SW480 (cell line): ENCODE measurements at places on chromosomes 7 and 10.

DNA sequence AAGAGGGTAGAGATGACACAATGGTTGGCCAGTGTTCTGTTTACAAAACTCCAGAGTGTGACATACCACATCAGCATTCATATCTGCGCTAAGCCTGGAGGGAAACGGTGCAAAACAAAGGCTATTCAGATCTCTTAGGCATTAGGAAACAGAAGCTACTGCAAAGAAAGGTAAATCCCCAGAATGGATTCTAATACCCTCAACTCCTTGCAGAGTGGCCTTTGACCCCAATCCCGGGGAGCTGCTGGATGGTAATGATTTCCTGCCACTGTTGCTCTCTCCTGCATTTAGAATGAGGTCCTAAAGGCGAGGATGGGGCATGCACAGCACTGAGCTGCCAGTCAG is 65.2 kb downstream of the AOAH start:
- peak; percentile 74 for DNase-seq

DNA sequence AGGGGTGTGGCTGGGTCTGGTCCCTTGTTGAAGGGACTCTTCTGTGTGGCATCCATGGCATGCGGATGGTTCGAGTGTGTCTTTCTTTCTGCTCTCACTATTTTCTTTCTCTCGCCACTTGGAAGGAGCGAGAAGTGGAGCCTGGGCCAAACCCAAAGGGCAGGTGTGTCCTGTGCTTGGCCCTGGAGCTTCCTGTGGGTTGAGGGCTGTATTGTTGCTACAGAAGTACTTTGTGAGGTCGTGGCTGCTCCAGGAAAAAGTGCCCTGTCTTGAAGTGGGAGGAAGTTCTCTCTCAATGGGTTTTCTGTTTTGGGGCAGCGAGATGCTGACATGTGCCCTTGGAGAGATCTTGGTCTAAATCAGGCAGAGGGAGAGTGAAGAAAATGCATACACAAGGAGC is 72.0 kb downstream of the DOCK1 start:
- no peak for DNase-seq

DNA sequence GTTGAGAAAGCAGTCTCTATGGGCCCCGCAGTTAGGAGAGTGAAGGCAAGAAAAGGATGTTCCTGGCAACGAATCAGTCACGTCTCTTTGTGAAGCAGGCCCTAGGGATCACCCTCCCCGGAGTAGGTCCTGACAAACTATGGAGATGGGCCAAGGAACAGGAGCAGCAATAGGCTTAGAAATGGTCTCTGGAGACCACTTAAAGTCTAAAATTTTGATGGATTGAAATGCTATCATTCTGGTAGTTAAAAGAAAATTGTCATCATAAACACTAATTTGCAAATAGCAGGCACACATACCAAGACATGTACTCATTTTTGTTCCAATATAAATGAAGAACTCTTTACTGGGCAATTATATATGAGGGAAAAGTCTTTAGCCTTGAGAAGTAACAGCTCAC is 123.5 kb downstream of the ITGB8 start:
- no peak for DNase-seq

- no peak for DNase-seq
Observed at GRCh38 chr10:5561704-5562645, 37.2 kb downstream of the CALML3 start.

DNA sequence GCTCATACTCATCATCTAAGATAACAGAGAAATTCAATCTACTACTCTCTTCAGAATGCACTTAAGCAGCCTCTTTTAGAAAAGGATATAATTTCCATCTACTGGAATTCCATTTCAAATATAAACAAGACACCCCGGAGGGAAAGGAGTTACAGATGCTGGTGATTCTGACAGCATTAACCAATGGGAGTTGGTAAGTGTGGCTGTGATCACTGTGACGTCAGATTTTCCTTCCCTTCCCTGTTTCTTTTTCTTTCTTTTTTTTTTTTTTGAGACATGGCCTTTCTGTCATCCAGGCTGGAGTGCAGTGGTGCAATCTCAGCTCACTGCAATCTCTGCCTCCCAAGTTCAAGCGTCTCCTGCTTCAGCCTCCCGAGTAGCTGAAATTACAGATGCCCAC is 106.6 kb downstream of the ACTR3B start:
- DNase-seq = no peak

DNA sequence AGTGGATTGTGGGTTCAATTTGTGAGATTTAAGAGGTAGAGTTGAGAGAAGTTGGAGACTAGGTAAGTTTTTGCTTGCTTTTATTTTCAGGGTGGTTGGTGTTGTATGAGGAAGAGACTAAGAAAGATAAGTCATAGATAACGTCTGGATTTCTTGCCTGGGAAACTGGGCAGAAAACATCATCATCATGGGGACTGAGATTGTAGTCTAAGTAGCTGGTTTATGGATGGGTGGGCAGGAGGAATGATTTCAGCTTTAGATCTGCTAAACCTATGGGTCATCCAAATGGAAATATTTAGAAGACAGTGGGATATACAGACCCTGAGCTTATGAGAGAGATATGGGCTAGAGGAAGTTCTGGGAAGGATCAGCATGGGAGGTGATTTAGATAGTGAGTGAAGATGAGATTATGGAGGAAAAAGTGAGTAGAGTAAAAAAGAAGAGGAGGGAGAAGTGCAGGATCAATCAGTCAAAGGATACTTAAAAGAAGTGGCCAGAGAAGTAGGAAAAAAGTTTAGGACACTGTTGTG is 169.8 kb downstream of the WNT2 start:
- no peak for DNase-seq

DNA sequence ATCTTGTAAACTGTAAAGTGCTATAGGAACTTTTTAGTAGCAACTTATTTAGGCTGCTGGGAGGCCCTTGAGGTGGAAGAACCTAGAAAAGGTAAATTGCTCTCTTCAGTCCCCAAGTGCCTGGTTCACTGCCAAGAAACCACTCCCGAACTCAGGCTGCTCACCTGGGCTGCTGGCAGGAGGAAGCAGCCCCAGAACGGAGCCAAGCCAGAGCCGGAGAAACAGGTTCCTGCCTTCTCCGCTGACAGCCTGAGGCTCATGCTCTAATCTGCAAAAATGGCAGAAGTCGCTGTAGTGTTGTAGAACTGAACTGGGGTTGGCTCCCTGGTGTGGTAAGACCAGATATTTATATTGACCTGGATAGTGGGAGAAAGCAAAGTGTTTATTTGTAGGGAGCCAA is 136.0 kb downstream of the CUL2 start:
- DNase-seq = no peak

- peak; percentile 79 for DNase-seq
Observed at GRCh38 chr7:43553999-43554398, 28.9 kb upstream of the STK17A start.

DNA sequence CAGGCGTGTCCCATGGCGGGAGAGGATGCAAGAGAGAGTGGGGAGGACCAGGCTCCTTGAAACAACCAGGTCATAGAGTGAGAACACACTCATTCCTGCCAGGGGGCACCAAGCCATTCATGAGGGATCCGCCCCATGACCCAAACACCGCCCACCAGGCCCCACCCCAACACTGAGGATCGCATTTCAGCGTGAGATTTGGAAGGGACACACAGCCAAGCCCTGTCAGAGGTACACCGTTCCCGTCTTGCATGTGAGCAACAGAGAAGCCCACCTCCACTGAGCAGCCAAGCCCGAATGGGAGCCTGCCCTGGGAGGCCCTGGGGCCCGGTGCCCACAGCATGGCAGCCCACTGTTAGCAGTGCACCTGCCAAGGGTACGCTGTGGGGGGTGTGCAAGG is 7.9 kb upstream of the ARPC1B start:
- no peak for DNase-seq

DNA sequence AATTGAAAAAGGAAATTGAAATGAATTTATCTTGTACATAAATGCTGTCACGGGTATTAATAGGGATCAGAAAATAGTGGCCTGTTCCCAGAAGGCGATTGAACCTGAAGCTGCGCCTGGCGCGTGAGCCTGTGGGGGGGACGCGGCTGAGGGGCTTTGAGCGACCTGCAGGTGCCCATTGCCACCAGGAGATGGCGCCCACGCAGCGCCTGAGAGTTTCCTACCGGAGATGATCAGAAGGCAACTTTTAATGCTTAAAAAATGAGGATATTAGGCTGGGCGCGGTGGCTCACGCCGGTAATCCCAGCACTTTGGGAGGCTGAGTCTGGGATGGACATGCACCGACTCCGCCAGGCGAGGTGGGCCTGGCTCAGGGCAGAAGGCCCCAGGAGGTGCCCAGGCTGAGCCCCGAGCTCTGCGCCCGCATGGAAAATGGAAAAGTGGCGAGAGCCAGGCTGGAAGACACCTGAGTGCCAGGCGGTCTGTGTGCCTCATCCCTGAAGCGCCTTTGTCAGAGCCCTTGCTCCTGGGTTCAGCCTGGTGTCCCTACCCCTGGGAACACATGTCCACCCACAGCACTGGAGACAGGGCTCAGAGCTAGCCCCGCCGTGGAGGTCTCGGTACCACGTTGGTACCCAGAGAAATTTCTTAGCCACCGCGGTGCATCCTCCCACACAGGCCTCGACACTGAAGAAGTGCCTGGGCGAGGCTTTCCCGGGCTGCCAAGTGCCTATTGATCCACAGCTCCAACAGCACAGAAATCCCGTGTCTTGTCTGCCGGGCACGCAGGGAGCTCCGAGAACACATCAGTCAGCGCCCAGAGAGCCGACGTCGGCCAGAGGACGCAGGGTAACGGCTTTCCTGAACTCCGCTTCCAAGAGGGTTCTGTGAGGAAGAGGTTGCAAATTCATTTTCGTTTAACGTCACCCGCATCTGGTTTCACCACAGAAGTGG is 117.4 kb downstream of the INPP5A start:
- peak; percentile 40 for DNase-seq

DNA sequence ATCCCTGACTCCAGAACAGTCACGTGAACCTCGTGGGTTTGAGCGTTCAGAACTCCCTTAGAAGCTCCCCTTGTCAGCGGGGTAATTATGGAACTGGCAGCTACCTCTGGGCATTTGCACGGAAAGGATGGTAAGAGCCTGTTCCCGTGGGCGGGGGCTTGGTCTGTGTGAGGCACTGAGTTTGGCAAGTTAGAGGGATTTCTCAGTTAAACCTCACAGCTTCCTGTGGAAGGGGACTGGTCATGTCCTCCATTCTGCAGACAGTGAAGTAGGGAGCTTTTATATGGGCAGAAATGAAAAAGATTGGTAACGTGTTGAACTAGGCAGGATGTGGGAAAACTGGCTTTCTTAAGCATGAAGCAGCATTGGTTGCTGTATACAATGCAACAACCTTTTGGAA is 16.0 kb downstream of the PALD1 start:
- no peak for DNase-seq

DNA sequence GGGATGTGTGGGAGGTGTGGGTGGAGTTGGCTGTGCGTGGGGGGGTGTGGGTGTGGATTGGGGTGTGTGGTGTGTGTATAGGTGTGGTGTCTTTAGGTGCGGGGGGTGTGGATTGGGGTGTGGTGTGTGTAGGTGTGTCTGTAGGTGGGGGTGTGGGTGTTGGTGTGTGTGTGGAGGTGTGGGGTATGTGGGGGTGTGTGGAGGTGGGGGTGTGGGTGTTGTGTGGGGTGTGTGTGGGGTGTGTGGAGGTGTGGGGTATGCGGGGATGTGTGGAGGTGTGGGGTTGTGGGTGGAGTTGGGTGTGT is 33.9 kb downstream of the SPDYE17 start:
- DNase-seq = no peak

DNA sequence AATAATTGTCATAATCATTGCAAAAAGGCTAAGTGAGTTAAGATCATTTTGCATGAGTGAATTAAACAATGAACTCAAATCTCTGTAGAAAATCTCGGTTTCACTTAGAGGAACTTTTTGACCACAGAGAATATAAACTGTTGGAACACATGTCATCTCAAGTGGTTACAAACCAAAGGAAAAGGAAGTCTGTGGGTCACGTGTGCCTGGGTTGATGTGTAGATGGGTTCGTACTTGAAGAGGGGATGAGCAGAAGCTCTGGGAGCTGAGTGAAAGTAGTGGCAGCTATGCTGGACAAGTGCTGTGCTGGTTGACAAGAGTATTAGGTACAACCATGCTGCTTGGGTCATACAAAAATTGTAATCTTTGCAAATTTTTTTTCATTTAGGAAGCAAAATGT is 35.0 kb downstream of the GLRX3 start:
- no peak for DNase-seq

DNA sequence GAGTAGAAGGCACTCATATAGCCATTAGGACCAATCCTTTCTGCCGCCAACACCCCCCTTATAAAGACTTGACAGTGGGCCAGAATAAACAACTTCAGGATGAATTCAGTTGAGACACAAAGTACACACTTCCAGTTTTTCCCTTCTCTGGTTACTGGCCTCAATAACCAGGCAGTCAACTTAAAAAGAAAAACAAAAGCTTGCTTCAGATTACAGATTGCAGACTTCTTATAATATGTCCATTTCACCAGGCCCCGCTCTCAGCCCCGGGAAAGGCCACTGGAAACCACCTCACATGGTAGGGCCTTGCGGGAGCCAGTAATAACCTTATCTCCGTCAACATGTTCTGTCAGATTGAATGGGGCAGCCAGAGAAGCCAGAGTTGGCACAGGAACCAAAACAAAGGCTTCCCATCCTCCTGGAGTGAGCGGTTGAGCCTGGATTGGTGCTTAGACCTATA is 108.8 kb downstream of the EGFR start:
- DNase-seq = no peak

DNA sequence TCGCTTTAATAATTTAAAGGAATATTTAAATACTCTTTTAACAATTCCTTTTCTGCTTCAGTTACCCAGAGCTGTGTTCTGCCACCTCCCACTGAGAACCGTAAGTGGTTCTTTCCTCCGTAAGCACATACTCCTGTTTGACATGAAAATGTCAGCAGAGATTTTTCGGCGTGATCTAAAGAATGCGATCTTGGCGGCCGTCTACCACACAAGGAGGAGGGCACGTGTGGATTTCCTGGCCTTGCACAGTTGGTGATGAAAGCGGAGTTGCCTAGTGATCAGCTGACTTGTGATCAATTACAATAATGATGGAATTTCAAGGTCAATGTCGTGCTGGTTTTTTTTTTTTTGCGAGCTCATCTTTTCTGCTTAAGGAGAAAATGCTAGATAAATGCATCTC is 35.6 kb upstream of the INSIG1 start:
- no peak for DNase-seq

DNA sequence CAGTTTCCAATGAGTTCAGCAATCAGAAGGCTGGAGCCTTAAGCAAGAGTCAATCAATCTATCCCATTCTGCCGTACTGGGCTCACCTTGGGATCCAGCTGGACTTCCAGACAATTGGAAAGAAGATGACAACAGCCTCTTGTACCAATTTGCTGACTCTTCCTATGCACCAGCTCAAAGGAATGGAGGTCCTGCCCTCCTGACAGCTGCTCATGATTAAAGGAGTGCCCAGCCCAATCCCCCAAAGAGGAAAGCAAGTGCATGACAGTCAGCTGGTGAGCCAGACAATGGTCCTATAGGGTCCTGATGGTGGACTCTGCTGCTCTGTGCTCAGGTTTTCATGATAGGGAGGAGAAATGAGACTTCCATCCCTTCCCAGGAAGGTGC is 25.1 kb downstream of the VSTM4 start:
- no peak for DNase-seq

GRCh38 chr7:47573758-47574481 is 8.0 kb downstream of the TNS3 start:
- no peak for DNase-seq

- no peak for DNase-seq
Observed at GRCh38 chr7:41630741-41631140, 72.1 kb downstream of the INHBA start.

- no peak for DNase-seq
Observed at GRCh38 chr7:48452218-48452617, 281.0 kb downstream of the ABCA13 start.

GRCh38 chr7:47693216-47693615 is 111.3 kb upstream of the TNS3 start:
- no peak for DNase-seq
